ENCODE measurements at places on chromosomes 11 and 22.

GRCh38 chr11:63609536-63609935 is 4.7 kb downstream of the PLAAT3 start:
- peak; percentile 45 for DNase-seq

GRCh38 chr22:17724241-17724640 is 50.0 kb downstream of the BID start:
- no peak for DNase-seq

DNA sequence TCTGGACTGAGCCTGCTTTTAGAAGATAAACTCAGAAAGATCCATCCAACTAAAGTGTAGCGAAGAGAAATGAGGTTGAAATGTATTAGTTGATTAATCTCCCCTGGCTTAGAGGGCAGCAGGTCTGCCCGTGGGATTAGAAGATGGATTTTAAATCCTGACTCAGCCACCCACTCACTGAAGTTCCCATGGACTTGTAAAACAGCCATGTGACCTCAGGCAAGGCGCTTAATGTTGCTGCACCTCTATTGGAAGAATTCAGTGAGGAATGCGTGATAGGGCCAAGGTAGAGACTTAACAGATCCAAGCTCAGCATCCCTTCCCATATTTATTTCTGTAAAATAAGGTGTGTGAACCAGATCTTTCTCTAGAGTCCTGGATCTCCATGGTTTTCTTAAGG is 45.1 kb upstream of the ELF5 start:
- no peak for DNase-seq

- peak; percentile 79 for DNase-seq
Observed at GRCh38 chr11:66371627-66372415, at the start of gene SLC29A2. Gene SLC29A2 (minus strand): TSS chr11:66371760. CDS start chr11:66371591, 169 bp downstream.

DNA sequence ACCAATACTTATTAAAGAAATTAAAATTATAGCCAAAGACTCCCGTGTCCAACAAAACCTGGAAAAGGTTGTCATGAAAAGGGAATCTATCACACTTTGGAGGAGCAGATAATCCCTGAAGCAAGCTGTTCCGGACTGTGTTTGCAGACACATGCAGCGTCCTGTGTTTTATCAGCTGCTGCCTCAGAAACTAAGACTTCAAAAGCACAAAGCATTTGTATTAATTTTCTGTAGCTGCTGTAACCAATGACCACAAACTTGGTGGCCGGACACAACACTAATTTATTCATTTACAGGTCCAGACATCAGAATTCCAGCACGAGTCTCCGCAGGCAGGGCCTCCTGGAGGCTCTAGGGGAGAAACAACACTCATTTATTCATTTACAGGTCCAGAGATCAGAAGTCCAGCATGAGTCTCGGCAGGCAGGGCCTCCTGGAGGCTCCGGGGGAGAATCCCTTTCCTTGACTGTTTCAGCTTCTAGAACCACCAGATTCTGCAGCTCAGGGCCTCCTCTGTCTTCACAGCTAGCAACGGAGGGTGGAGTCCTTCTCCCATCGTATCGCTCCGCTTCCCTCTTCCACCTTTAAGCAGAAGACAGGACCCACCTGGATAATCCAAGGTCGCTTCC is 465.3 kb downstream of the BRD1 start:
- DNase-seq = peak; percentile 8

GRCh38 chr11:23903044-23903704 is 593.7 kb upstream of the LUZP2 start:
- DNase-seq = no peak

DNA sequence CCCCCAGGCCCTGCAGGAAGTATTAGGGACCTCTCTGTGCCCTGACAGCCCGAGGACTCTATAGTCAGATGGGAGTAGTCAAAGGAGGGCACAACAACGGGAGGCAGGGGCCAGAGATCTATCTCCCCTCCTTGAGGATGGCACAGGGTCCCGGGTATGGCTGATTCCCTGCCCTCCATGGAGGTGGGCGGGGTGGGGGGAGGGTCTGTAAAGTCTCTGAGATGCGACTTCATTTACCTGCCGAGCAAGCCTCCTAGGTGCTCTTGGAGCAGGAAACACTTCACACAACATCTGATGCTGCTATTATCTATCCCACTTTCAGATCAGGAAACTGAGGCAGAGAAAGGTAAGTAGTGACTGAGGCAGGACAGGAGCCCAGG is 769 bp upstream of the CDC42EP1 start:
- DNase-seq = no peak

- DNase-seq = no peak
Observed at GRCh38 chr11:69101792-69102695, 53.3 kb downstream of the TPCN2 start.

GRCh38 chr11:10809373-10810160 is 841 bp upstream of the EIF4G2 start:
- peak; percentile 42 for DNase-seq

GRCh38 chr11:31493235-31493634 is 16.2 kb downstream of the IMMP1L start:
- DNase-seq = no peak

- no peak for DNase-seq
Observed at GRCh38 chr22:17258788-17259148, 39.5 kb upstream of the ADA2 start.

GRCh38 chr11:79396001-79396400 is 44.8 kb downstream of the TENM4 start:
- no peak for DNase-seq

GRCh38 chr11:29996016-29996415 is 20.8 kb downstream of the KCNA4 start:
- DNase-seq = no peak

DNA sequence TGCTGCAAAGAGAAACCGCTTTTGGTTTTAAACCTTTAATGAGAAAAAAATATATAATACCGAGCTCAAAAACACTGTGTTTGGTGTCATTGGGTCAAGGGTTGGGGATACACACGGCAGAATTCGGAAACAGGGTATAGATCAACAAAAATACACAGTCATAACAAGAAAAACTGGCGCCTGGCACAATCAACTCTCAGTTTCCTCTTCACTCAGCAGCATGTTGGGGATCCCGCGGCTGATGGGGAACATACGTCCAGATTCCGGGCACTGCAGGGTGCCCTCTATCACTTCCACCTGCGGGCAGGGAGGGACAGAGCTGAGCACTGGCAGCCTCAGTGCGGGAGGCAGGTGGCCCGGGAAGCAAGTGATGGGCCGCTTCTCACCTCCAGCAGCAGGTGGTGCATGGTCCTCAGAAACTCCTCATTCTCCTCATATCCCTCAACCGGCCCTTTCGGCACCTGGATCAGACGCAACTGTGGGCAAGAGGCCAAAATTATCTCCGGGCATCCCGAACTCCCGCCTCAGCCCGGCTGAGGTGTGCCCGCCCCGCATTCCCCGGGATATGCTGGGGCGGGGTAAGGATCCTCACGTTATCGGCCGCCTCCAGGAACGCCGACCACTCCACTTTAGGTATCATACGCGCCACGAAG is 561 bp downstream of the TRMT112 start:
- DNase-seq = no peak

DNA sequence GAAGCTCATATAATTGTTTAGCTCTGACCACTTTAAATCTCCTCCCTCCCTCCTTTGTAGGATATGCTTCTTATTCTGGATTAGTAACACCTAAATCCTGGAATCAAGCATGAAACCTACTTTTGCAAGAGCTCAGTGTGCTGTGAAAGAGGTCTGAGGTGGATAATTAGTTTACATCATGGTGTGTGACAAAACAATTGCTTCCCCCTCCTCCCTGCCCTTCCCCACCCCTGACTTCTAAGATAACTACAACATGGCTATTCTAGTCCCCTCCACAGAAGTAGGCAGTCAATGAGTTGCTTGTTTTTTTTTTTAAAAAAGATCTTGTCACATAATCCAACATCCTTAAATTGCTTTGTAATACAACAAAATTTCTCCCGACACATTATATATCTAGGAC is 314.0 kb downstream of the CADM1 start:
- no peak for DNase-seq

DNA sequence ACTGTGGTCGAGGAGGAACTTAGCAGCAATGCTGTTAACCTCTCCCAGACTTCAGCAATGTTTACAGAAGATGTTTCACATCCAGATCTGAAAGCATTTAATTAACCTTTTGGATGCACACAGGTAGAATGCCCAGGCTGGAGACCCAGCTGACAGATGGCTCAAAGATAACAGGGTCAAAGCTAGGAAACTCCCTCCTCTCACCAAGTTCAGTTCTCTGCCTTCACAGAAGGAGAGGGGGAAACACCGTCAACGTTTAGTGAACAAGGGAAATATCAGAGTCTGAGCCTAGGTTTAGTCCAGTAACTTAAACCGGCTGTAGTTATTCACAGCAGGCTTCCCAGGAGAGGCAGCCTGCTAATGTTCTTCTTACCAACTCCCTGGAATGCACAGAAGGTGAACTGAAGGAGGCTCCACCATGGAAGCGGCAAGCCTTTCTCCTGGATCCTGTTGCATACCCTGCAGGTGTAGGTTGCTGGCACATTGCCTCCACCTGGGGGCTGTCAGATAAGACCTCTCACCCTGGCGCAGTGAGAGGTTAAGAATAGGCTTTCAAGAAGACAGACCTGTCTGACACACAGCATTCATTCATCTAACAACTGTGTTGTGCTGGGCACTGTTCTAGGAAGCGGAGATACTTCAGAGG is 23.5 kb upstream of the ANKK1 start:
- DNase-seq = no peak

GRCh38 chr11:34505874-34506273 is 7.7 kb downstream of the ELF5 start:
- DNase-seq = no peak

DNA sequence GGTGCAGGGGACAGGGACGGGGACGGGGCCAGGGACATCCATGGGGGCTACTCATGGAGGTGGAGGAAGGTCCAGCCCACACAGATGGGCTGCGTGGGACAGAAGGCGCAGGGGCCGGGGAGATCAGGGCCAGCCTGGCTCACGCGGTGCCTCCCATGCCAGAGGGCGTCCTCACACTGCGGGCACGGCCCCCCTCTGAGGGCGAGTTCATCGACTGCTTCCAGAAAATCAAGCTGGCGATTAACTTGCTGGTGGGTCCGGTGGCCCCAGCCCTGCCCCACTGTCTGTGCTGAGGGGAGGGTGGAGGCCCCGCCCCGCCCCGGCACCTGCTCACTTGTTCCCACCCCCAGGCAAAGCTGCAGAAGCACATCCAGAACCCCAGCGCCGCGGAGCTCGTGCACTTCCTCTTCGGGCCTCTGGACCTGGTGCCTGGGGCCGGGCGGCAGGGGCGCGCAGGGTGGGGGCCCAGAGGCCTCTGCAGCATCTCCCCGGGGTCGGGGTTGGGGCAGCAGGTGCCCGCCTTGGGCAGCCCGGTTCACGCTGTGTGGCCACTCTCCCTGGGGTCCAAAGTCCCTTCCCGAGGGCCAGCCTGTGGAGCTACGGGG is 15.8 kb downstream of the EPS8L2 start:
- DNase-seq = no peak

- DNase-seq = no peak
Observed at GRCh38 chr11:100883830-100884229, 196.7 kb downstream of the ARHGAP42 start.

All from tongue (tissue), 3 donors.